Uterus (tissue), 4 donors: ENCODE measurements at places on chromosomes 4 and X.
A peak's percentile ranks its signal among the peaks of the same experiment; 100 is the strongest.

GRCh38 chrX:20061855-20062254, 54.9 kb downstream of the MAP7D2 start:
- H3K27ac ChIP-seq = no peak overlapping the region
- H3K36me3 ChIP-seq = no peaks in the 10 kb centered on the region
- DNase-seq = no peak
- no peaks in the 10 kb centered on the region for H3K4me1 ChIP-seq

DNA sequence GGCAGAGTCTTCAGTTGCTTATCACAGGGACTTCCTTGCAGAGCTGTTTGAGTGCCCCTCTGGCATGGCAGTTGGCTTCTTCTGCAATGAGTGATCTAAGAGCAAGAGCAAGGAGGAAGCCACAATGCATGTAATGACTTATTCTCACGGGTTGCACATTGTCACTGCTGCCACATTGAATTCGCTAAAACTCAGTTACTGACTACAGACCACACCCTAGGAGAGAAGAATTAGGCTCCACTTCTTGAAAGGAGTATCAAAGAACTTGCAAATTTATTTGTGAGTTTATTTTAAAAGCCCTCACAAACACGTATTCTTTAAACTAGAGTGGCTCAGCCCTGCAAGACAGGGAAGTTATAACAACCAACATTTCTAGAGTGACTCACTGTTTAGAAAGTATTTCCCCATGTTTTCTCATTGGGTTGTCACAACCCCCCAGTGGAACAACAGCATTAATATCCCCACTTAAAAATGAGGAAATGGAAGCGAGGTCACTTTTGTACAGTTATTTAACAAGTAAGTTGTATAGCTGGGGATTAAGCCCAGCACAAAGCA, 32.4 kb upstream of the RBPJ start:
- H3K4me3 ChIP-seq = no peak overlapping the region
- no peak overlapping the region for H3K27ac ChIP-seq
- H3K36me3 ChIP-seq = no peaks in the 10 kb centered on the region
- DNase-seq = no peak
- H3K27me3 ChIP-seq = no peaks in the 10 kb centered on the region
- H3K4me1 ChIP-seq = no peaks in the 10 kb centered on the region

- H3K4me3 ChIP-seq = no peak overlapping the region
- H3K27ac ChIP-seq = no peak overlapping the region
- no peaks in the 10 kb centered on the region for H3K36me3 ChIP-seq
- DNase-seq = no peak
- no peaks in the 10 kb centered on the region for H3K27me3 ChIP-seq
These were observed 47.9 kb upstream of the QRFPR start for GRCh38 chr4:121428721-121429120.

DNA sequence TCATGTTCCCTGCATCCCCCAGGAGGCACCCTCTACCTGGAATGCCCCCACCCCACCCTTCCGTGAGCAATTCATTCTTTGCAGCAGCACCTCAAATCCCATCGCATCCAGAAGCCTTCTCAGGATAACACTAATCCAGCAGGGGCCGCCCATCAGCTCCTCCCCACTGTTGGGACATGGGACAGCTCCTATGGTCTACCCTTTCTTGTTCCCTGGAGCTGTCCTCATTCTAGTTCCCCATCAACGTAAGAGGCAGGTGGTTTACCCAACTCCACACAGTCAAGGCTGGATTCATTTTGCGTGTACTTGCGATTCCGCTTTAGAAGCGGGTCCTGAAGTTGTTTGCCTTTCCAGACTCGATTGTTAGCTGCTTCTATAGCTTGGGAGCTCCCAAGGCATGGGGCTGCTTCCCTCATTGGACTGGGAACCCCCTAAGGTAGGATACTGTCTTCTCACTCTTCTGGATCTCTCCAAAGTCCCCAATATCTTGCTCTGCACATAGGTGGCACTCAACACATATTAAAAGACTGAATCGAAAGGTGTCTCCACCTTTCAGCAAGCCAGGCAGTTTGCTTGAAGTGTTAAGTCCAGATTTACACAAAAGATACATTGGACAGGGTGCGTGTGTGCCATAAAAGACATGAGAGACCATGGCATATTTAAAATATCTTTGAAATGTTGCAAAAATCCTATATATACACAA, 942 bp upstream of the APLN start:
- DNase-seq = no peak
- no peaks in the 10 kb centered on the region for H3K36me3 ChIP-seq
- H3K4me1 ChIP-seq = no peaks in the 10 kb centered on the region
- H3K27me3 ChIP-seq = no peaks in the 10 kb centered on the region

- no peak overlapping the region for H3K4me3 ChIP-seq
- H3K4me1 ChIP-seq = no peaks in the 10 kb centered on the region
- no peaks in the 10 kb centered on the region for H3K36me3 ChIP-seq
- H3K27me3 ChIP-seq = no peaks in the 10 kb centered on the region
- DNase-seq = no peak
These were observed 71.9 kb downstream of the ATG4A start for GRCh38 chrX:108163333-108164082.

DNA sequence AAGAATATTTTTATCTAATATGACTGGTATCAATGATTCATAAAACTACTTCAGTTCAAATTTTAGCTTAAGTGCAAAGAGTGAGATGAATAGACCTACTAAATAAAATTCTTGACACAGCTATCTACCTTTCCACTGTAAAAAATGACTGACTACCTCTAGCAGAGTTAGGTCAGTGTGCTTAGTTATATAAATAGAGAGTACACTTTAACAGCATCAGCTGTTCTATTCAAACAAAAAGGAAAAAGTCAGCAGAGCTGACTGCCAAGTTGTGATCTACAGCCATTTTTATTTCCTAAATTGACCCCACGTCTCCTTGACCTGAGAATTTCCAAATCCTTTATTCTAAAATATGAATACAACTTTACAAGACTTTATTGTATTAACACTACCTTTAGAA, 262.4 kb downstream of the CAMK2D start:
- H3K27ac ChIP-seq = no peak overlapping the region
- H3K27me3 ChIP-seq = no peaks in the 10 kb centered on the region
- H3K36me3 ChIP-seq = no peaks in the 10 kb centered on the region
- no peak overlapping the region for H3K4me3 ChIP-seq
- no peak for DNase-seq
- no peaks in the 10 kb centered on the region for H3K4me1 ChIP-seq

DNA sequence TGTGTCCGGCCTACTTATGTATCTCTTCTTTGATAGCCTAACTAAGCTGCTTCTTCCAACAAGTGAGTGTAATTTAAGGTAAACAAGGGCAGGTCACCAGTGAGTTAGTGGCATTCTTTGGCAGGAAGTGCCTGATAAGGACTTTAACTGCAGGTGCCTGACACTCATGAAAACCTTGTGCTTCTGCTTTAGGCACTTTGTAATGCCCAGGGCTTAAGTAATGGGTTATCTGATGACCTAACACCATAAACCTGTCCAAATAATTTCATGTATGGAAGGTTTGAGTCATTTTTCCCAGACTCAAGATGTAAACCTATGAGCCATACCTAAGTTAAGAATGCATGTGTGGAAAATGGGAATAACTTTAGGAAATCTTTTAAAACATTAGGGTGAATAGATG, 43.0 kb downstream of the BCOR start:
- no peaks in the 10 kb centered on the region for H3K27me3 ChIP-seq
- DNase-seq = no peak
- no peak overlapping the region for H3K27ac ChIP-seq
- H3K4me1 ChIP-seq = no peaks in the 10 kb centered on the region
- H3K4me3 ChIP-seq = no peak overlapping the region
- no peaks in the 10 kb centered on the region for H3K36me3 ChIP-seq

DNA sequence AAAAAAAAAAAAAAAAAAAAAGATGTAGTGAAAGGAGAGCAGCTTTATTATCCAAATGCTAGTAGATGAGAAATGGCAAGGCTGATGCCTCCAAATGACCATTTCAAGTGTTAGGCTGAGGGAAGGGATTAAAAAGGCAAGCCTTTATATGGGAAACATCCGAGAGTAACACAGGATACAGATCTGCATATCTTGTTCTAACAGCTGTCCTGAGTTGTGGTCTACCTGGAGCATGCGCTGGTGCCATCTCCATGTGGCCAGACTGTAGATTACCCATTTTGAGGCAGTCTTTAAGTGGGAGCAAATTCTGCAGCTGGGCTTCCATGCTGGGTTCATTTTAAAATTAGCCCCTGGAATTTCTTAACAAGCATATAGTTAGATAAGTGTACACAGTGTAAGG, 26.0 kb upstream of the ELF2 start:
- no peak overlapping the region for H3K4me3 ChIP-seq
- H3K36me3 ChIP-seq = no peaks in the 10 kb centered on the region
- H3K27me3 ChIP-seq = no peaks in the 10 kb centered on the region
- no peak overlapping the region for H3K27ac ChIP-seq
- no peak for DNase-seq

GRCh38 chr4:85496126-85496849, 21.3 kb downstream of the ARHGAP24 start:
- no peak overlapping the region for H3K4me3 ChIP-seq
- no peaks in the 10 kb centered on the region for H3K27me3 ChIP-seq
- H3K4me1 ChIP-seq = no peaks in the 10 kb centered on the region
- H3K27ac ChIP-seq = peak overlapping the region; percentile 66

DNA sequence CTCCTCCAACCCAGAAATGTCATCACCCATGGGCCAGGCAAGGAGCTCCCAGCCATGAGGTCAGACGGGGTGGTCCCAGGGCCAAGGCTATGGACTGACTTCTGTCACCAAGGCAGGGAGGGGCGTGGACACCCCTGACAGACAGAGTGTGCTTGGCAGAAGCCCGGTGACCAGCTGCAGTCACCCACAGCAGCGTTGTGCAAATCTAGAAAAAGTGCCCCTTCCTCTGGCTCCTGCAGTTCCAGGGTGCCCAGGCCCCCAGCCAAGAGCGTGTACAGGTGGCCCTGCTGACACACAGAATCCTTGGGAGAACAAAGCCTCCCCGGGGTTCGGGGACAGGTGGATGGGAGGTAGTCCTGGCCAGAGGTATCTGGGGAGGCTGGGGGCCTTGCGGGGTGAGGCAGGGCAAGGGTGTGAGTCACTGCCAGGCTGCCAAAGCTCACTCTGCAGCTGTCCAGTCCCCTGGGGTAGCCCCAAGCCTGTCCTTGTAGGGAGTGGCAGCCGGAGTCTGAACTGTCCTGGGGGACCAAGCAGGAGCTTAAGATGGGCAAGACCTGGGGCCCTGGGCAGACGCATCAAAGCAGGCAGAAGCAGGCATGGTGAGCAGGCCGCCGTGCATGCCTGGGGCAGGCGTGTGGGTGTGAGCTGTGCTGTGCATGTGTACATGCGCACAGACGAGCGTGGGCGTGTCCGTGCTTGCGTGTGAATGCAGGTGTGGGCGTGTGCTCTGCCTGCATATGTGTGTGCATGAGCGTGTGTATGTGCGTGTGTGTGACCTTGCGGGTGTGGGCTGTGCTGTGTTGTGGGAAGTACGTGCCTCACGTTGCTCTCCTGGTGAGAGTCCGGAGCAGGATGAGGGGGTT, 3.3 kb downstream of the MYL5 start:
- no peak overlapping the region for H3K27ac ChIP-seq
- no peaks in the 10 kb centered on the region for H3K27me3 ChIP-seq
- H3K4me1 ChIP-seq = peaks cover 7% of the 10 kb centered on the region
- no peaks in the 10 kb centered on the region for H3K36me3 ChIP-seq

GRCh38 chrX:13646154-13646549, 6.8 kb upstream of the TCEANC start:
- no peaks in the 10 kb centered on the region for H3K36me3 ChIP-seq
- H3K4me1 ChIP-seq = no peaks in the 10 kb centered on the region
- no peak overlapping the region for H3K4me3 ChIP-seq
- H3K27me3 ChIP-seq = no peaks in the 10 kb centered on the region

DNA sequence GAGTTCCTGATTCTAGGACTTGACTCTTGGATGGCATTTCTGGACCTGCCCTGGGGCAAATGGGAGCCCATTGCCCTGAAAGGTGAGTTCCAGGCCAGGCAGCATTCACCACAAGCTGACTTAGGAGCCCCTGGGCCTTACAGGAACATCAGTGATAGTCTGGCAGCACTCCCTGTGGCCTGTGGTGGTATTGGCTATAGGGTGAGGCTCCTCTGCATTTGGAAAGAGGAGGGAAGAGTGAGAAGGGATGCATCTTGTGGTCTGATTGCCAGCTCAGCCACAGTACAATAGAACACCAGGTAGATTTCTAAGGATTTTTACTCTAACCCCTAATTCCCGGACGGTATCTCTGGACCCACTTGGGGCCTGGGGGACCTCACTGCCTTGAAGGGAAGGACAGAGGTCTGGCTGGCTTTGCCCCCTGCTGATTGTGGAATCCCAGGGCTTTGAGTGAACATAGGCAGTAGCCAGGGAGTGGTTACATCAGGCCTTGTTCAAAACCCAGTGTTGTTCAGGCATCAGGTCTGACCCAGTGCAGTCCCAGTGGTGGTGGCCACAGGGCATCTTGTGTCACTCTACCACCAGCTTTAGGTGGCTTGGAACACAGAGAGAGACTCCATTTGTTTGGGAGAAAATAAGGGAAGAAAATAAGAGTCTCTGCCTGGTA, 32.9 kb downstream of the MAGED4 start:
- H3K27ac ChIP-seq = no peak overlapping the region
- no peak overlapping the region for H3K4me3 ChIP-seq
- no peak for DNase-seq
- no peaks in the 10 kb centered on the region for H3K4me1 ChIP-seq
